ENCODE measurements at places on chromosomes 1 and 21. TPM values are rescaled to one million over a fixed set of nuclear protein-coding genes. Genes with fewer than 3 reads are reported as not detected.

DNA sequence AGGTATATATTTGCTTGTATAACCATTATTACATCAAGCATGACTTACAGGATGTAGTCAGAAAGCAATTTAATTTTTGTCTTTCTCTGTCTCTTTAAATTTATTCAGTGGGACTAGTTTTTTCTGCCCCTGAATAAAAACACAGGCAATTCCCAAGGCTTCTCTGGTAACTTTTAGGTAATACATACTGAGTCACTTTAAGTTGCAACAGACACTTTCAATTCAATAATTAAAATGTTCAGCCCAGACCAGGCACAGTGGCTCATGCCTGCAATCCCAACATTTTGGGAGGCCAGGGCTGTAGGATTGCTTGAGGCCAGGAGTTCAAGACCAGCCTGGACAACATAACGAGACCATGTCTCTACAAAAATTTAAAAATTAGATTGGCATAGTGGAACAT, 12.3 kb downstream of the SLC44A3 start:
- H3K36me3 ChIP-seq = peaks cover 12% of the 10 kb centered on the region
- no peaks in the 10 kb centered on the region for H3K27me3 ChIP-seq
- DNase-seq = no peak
- H3K4me3 ChIP-seq = no peak overlapping the region

RNF19B gene
- 18.5 TPM for total RNA-seq

DNA sequence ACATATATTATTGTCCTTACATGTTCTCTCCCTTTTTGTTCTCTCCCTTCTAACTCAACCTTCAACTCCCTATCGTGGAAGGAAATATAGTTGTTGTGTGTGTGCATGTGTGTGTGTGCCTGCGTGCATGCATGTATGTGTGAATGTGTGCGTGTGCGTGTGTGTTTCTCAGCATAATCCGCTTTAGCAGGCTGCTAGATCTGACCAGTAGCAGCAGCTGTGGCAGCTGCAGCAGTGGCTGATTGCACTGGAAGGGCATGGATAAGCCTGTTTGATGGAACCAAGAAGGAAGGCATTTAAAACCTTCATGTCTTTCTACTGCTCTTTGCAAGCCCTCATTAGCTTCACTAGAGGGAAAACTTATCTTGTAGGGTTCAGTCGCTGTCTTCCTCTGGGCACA, 65.6 kb upstream of the IRF2BP2 start:
- no peaks in the 10 kb centered on the region for H3K27me3 ChIP-seq
- no peak overlapping the region for H3K27ac ChIP-seq
- H3K36me3 ChIP-seq = no peaks in the 10 kb centered on the region
- no peak for DNase-seq
- peak overlapping the region; percentile 67 for H3K4me3 ChIP-seq
- peaks cover 4% of the 10 kb centered on the region for H3K4me1 ChIP-seq

DNA sequence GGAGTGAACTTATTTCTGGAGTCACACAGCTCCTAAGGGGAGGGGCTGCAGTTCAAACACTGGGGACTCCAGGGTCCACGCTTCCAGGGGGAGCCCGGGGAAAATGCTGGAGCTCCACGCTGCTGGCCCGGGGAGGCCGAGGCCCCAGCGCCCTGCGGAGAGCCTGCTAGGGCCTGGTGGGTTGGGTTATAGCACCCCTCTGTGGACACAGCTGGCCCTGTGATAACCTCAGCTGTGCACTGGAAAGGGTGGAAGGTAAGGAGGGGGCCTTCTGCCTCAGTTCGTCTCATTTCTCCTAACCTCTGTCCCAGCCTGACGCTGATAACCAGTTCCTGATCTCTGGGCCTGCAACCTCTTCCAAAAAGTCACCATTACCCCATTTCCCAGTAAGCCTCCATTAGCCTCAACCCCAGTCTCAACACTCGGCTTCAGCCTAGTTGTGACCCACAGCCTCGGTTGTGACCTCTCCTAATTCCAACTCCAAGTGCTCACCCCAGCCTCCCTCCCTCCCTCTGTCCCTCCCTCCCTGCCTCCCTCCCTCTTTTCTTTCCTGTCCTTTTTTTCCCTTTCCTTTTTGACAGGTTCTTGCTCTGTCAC, 7.1 kb downstream of the NBL1 start:
- H3K27me3 ChIP-seq = no peaks in the 10 kb centered on the region
- no peak overlapping the region for H3K4me3 ChIP-seq
- H3K27ac ChIP-seq = no peak overlapping the region
- peaks cover 15% of the 10 kb centered on the region for H3K4me1 ChIP-seq
- H3K36me3 ChIP-seq = peaks cover 20% of the 10 kb centered on the region

- no peak overlapping the region for H3K4me3 ChIP-seq
- peaks cover 32% of the 10 kb centered on the region for H3K27me3 ChIP-seq
- no peaks in the 10 kb centered on the region for H3K36me3 ChIP-seq
- no peak overlapping the region for H3K27ac ChIP-seq
- DNase-seq = peak; percentile 74
Observed at GRCh38 chr1:91876040-91876470, 9.9 kb downstream of the TGFBR3 start.

DNA sequence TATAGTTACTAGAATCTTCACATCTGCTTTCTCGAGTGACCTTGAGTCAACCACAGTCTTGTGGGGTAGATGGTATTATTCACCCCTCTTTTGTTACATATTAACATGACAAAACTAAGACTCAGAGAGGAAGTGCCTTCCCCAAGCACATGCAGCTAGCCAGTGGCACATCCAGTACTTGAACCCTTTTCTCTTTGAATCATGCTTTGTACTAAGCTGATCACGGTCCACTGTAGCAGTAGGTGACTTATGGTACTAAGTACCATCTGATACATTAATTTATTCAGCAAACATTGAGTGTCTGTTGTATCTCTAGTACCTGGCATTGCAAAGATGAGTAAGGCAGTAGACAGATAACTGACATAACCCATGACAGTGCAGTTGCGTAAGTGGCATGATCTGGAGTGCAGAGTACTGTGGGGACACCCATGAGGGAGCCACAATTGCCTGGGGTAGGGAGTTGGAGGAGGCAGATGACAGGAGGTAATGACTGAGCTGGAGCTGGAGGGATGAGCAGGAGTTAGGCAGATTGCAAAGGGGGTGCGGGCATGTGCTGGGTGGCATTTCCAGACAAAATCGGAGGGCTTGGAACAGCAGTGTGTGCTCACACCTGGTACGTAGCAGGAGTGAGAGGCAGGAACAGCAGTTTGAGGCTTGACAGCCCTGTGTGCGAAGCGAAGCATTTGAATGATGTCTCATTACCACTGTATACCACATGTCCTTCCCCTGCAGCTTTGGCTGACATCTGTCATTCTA, 29.8 kb downstream of the UCK2 start:
- peaks cover 33% of the 10 kb centered on the region for H3K4me1 ChIP-seq
- peaks cover 4% of the 10 kb centered on the region for H3K36me3 ChIP-seq
- DNase-seq = no peak
- H3K27me3 ChIP-seq = no peaks in the 10 kb centered on the region
- no peak overlapping the region for H3K27ac ChIP-seq
- H3K4me3 ChIP-seq = no peak overlapping the region

DNA sequence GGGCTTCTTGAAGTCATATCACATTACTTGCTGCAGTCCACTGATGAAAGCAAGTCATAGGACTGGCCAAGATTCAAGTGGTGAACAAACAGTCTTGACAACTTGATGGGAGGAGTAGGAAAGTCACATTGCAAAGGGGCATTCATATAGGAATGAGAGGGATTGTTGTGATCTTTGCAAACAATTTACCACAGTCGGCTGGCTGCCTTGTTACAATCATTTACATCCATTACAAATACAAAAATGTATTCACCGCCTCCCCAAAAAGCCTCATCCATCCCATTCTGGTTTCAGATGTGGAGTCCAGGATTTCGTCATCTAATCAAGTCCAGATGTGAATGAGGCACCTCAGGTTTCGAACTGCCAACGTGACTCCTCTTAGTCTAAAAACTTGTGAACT, 26.8 kb downstream of the GORAB start:
- H3K4me1 ChIP-seq = no peaks in the 10 kb centered on the region
- H3K36me3 ChIP-seq = peaks cover 5% of the 10 kb centered on the region
- H3K4me3 ChIP-seq = no peak overlapping the region

- H3K4me1 ChIP-seq = no peaks in the 10 kb centered on the region
- H3K27me3 ChIP-seq = no peaks in the 10 kb centered on the region
- H3K4me3 ChIP-seq = no peak overlapping the region
Observed at GRCh38 chr1:17233675-17234320, 15.1 kb upstream of the PADI3 start.

GRCh38 chr1:30518186-30518585, 205.2 kb downstream of the MATN1 start:
- no peaks in the 10 kb centered on the region for H3K36me3 ChIP-seq
- H3K4me1 ChIP-seq = no peaks in the 10 kb centered on the region
- peak; percentile 15 for DNase-seq

XCL2 gene
- not detected for total RNA-seq

DNA sequence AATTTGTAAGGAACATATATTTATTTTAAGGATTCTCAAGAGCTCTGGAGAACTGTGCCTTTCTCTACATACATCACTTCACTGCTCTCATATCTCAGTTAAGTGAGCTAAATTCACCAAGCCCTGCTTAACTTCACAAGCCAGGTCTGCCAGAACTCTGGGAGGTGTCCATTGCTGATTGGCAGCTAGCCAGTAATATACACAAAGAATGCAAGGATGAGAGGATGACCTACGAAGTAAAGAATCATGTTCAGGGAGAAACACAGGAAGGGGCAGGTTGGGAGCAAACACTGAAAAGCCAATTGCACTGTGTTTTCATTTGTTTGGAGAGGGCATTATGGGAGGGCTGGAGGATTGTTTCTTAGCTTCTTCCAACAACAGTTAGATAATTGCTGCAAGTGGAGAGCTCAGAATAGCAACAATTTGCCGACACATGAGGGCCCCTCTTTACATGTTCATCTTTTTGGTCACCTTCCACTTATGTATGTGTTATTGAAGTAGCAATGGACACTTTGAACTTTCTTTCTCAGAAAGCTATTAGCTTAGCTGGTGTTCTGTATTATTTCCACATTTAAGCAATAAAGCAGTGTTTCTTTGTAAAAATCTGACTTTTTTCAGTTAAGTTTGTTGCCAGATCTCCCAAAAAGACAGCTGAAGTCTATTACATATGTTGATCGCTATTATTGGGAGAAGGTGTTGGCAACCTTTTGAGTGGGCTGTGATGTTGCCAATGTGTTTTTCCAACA, 254.8 kb downstream of the LTN1 start:
- no peaks in the 10 kb centered on the region for H3K27me3 ChIP-seq
- no peak overlapping the region for H3K27ac ChIP-seq
- no peaks in the 10 kb centered on the region for H3K36me3 ChIP-seq
- no peaks in the 10 kb centered on the region for H3K4me1 ChIP-seq

GRCh38 chr1:245503548-245503947, 348.8 kb downstream of the KIF26B start:
- H3K4me3 ChIP-seq = no peak overlapping the region
- H3K4me1 ChIP-seq = no peaks in the 10 kb centered on the region
- no peaks in the 10 kb centered on the region for H3K36me3 ChIP-seq
- no peaks in the 10 kb centered on the region for H3K27me3 ChIP-seq
- DNase-seq = no peak

IL10 gene
- total RNA-seq = not detected

- H3K27me3 ChIP-seq = no peaks in the 10 kb centered on the region
- H3K27ac ChIP-seq = no peak overlapping the region
- no peak overlapping the region for H3K4me3 ChIP-seq
- H3K4me1 ChIP-seq = no peaks in the 10 kb centered on the region
Observed at GRCh38 chr1:63010913-63011660, 227.2 kb downstream of the ATG4C start.

MAN1C1 gene
- total RNA-seq = 5.1 TPM

- no peak overlapping the region for H3K27ac ChIP-seq
- H3K27me3 ChIP-seq = no peaks in the 10 kb centered on the region
- DNase-seq = no peak
Observed at GRCh38 chr21:41819856-41820281, 53.0 kb upstream of the RIPK4 start.

FAM72A gene
- 15.8 TPM for total RNA-seq

PDE9A gene
- total RNA-seq = 62.4 TPM

DNA sequence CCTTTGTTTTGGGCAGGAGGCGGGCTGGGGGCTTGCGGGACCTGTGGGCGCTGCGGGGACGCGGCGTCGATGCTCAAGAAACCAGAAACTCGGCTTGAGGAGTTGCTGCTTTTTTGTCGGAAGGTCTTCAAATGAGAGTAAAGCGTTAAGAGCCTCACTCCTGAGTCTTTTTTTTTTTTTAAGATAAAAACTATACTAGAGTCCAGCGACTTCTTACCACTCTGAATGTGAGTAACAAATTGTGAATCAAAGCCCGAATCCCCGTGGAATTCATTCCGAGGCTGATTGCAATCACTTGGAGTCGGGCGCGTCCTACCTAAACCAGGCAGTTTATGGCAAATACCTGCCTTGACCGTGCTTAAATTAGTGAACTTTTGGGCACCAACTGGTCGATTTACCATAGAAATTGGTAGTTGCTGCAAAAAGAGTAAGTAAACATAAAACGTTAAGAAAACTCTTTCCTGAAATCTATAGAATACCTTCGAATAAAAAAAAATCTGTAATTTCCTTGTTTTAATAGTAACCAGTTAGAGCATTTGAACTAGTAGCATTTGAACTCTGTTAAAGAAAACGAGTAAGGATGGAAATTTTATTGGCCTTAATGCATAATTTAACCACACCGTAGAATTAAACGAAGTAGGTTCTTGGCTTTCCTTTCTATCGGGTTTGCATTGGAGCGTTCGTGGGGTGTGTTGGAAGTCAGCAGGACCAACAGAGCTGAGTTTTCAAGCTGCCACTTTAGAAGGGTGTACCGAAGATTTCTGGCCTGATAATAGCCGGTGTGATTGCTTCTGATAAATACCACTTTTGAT, 769 bp downstream of the GPSM2 start:
- H3K4me3 ChIP-seq = peak overlapping the region; percentile 99
- no peak overlapping the region for H3K27ac ChIP-seq
- DNase-seq = no peak
- H3K4me1 ChIP-seq = no peaks in the 10 kb centered on the region
- H3K36me3 ChIP-seq = peaks cover 9% of the 10 kb centered on the region
- no peaks in the 10 kb centered on the region for H3K27me3 ChIP-seq

- H3K36me3 ChIP-seq = peaks cover 91% of the 10 kb centered on the region
- H3K4me3 ChIP-seq = no peak overlapping the region
- no peak overlapping the region for H3K27ac ChIP-seq
- DNase-seq = no peak
- no peaks in the 10 kb centered on the region for H3K27me3 ChIP-seq
Observed at GRCh38 chr1:86739648-86740509, 35.5 kb downstream of the SH3GLB1 start.

TMEM269 gene
- 0.20 TPM for total RNA-seq

CHIA gene
- not detected for total RNA-seq

SEMA4A gene
- total RNA-seq = 10.3 TPM

OLIG1 gene
- total RNA-seq = not detected

All from endodermal cell (in vitro differentiated cells).